ENCODE measurements at places on chromosomes 3 and 15.
A peak's percentile ranks its signal among the peaks of the same experiment; 100 is the strongest.

DNA sequence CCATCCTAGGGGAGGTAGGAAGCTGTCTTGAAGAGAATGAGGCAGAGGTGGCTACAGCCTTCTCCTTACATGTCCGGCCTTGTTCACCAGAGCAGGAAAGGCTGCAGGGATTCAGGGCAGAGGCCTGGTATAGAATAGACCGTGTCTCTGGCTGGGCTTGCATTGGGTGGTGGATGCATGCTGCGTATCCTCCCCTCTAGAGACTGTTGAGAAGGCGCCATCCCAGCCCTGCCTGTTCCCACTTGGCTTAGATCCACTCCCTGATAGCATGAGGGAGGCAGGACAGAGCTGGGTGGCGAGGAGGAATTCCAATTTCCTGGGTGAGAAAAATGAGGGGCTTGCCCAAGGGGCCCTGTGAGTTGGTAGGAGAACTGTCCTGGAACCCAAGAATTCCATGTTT lies 57.5 kb downstream of the CORO2B start:
- DNase-seq: no peak
- H3K4me1 ChIP-seq: peaks cover 62% of the 10 kb centered on the region
- no peak overlapping the region for H3K27ac ChIP-seq
- H3K4me3 ChIP-seq: no peak overlapping the region
- H3K27me3 ChIP-seq: no peaks in the 10 kb centered on the region

DNA sequence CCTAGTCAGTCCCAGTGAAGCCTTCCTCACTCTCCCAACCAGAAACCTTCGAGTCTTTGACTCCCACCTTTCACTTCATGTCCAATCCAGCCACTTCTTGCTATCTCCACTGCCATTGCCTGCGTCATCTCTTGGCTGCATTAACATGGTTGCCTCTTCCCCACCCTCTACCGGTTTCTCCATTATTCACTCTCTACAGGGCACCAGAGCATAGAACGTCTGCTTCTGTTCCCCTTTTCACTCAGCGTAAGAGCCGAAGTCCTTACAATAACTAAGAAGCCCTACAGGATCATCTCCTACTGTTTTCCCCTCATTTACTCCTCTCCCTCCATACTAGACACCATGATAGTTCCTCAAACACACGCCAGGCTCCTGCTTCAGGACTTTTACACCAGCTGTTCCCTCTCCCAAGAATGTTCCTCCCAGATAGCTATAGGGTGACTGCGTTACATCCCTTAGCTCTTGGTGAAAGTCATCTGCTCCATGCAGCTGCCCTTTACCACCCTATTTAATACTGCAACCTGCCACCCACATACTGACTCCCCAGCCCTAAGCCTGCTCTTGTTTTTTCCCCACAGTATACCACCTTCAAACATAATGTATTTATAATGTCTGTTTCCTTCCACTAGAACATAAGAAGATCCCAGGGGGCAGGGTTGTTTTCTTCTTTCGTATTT lies 30.9 kb downstream of the RCN2 start:
- H3K27ac ChIP-seq: no peak overlapping the region
- DNase-seq: no peak
- H3K27me3 ChIP-seq: peaks cover 16% of the 10 kb centered on the region
- H3K36me3 ChIP-seq: no peaks in the 10 kb centered on the region

DNA sequence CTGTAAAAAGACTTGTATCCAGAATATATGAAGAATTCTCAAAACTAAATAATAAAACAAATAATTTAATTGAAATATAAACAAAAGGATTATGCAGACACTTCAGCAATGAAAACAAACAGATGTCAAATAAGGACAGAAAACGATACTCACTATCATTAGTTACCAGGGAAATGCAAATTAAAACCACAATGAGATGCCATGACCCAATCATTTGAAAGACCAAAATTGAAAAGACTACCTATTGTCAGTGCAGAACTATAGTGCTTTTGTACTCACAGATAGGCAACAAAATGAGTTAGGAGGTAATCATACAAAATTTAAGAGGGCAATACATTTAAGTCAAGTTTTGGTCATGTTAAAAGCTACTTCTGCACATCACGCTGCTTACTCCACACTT lies 31.6 kb upstream of the OR5K4 start:
- H3K27me3 ChIP-seq: no peaks in the 10 kb centered on the region
- H3K4me3 ChIP-seq: no peak overlapping the region
- no peak for DNase-seq
- H3K36me3 ChIP-seq: no peaks in the 10 kb centered on the region
- H3K4me1 ChIP-seq: no peaks in the 10 kb centered on the region

GRCh38 chr3:191721390-191721861 lies 260.5 kb downstream of the PYDC2 start:
- no peaks in the 10 kb centered on the region for H3K4me1 ChIP-seq
- no peaks in the 10 kb centered on the region for H3K36me3 ChIP-seq
- H3K4me3 ChIP-seq: no peak overlapping the region

- no peak overlapping the region for H3K4me3 ChIP-seq
- no peak overlapping the region for H3K27ac ChIP-seq
- peaks cover 17% of the 10 kb centered on the region for H3K4me1 ChIP-seq
- DNase-seq: no peak
- H3K27me3 ChIP-seq: peaks cover 5% of the 10 kb centered on the region
These were observed 1.5 kb upstream of the ISLR start for GRCh38 chr15:74171965-74172541.

DNA sequence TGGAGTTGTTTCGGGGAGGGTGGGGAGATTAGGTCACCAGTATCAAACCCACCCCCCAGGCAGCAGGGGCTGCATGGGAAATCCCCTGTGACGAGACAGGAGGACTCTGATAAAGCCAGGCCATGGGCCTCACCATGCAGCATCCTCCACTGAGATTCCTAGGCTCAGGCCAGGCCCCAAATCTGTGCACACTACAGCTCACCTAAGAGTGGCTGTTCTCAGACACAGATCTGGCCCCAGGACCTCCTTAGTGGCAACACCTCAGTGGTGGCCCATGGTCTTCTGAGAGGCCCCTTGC lies 29.0 kb downstream of the PXYLP1 start:
- DNase-seq: no peak
- no peaks in the 10 kb centered on the region for H3K36me3 ChIP-seq
- H3K27ac ChIP-seq: no peak overlapping the region
- no peak overlapping the region for H3K4me3 ChIP-seq
- H3K27me3 ChIP-seq: no peaks in the 10 kb centered on the region

DNA sequence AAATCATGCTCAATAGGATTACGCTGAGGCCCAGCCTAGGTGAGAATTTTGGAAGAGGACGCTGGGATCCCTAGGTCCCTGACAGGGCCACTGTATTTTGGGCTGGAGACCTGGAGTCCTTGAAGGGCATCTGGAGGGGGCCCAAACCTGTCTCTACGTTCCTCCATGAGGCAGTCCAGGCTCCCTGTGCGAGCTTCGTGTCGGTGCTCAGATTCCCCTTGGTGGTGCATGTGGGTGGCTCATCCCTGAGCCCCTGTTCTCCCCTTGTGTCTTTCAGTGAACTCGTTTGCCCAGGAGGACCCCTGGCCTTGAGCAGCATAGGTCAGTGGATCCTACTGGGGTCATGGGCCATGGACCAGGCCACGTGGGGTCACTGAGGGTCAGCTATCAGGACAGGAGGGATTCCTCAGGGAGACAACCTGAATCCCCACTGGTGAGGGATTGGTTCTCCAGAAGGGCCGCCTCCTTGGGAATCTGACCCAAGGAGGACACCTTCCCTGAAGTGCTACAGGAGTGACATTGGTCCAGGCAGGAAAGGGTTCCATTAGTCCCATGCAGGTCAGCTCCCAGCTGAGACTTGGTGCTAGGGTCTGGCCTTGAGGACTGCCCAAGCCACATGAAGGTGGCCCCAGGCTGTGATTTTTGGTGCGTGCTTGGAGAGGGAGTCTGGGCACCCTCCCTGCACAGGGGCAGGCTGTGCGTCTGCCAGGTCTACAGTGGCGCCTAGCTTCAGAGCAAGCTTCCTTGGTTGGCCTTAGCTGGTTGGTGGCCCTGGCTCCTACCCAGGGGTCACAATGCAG lies 229.8 kb downstream of the SNRPN start:
- no peaks in the 10 kb centered on the region for H3K4me1 ChIP-seq
- H3K4me3 ChIP-seq: no peak overlapping the region
- no peak for DNase-seq
- no peak overlapping the region for H3K27ac ChIP-seq
- no peaks in the 10 kb centered on the region for H3K27me3 ChIP-seq

GRCh38 chr15:60471314-60471713 lies 7.6 kb downstream of the ICE2 start:
- DNase-seq: no peak
- peaks cover 2% of the 10 kb centered on the region for H3K36me3 ChIP-seq
- no peak overlapping the region for H3K4me3 ChIP-seq
- H3K27ac ChIP-seq: no peak overlapping the region
- no peaks in the 10 kb centered on the region for H3K4me1 ChIP-seq

- no peak overlapping the region for H3K27ac ChIP-seq
- H3K36me3 ChIP-seq: no peaks in the 10 kb centered on the region
- no peaks in the 10 kb centered on the region for H3K27me3 ChIP-seq
- DNase-seq: no peak
- no peak overlapping the region for H3K4me3 ChIP-seq
- H3K4me1 ChIP-seq: no peaks in the 10 kb centered on the region
These were observed 3.6 kb upstream of the CHRM5 start for GRCh38 chr15:33964665-33965040.

DNA sequence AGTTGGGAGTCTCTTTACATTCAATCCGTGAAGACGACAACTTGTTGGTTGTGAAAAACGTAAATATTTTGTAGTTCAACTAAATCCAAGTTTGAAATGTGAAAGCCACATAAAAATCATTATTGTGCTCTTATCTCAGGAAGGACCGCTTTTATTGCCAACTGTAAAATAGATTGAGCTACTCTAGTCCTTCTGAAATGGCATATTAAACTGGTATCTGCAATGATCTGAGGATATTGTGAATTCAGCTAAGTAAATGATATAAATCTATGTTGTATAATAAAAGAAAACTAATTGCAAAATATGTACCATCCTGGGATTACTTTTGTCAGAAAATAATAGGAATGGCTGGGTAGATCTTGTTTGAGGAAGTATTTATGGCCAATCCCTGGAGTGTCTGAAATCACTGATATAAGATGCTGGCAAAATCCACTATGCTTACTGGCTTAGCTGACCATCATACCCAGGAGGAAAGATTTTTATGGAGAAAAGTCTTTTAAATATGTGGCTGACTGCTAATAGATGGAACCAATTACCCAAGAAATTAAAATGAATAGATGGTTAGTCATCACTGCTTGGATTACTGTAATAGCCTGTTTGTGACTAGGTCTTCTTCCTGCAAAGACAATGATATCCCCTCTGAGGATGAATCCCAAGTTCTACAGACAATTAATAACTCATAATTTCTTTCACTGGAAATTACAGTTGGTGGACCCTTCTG lies 191.8 kb downstream of the SEMA6D start:
- no peak overlapping the region for H3K4me3 ChIP-seq
- no peaks in the 10 kb centered on the region for H3K36me3 ChIP-seq
- no peaks in the 10 kb centered on the region for H3K27me3 ChIP-seq

GRCh38 chr3:3053974-3054373 lies 56.2 kb downstream of the IL5RA start:
- no peaks in the 10 kb centered on the region for H3K4me1 ChIP-seq
- no peaks in the 10 kb centered on the region for H3K27me3 ChIP-seq
- no peak overlapping the region for H3K4me3 ChIP-seq
- no peaks in the 10 kb centered on the region for H3K36me3 ChIP-seq

- H3K36me3 ChIP-seq: no peaks in the 10 kb centered on the region
- H3K4me3 ChIP-seq: peak overlapping the region; percentile 79
- H3K27me3 ChIP-seq: no peaks in the 10 kb centered on the region
- no peak overlapping the region for H3K27ac ChIP-seq
These were observed 9.8 kb upstream of the SLC9C1 start for GRCh38 chr3:112303764-112304325.

GRCh38 chr15:47773143-47773542 lies 55.8 kb downstream of the SEMA6D start:
- H3K27me3 ChIP-seq: no peaks in the 10 kb centered on the region
- H3K36me3 ChIP-seq: peaks cover 2% of the 10 kb centered on the region
- no peaks in the 10 kb centered on the region for H3K4me1 ChIP-seq
- peak; percentile 5 for DNase-seq
- H3K4me3 ChIP-seq: no peak overlapping the region

- DNase-seq: no peak
- H3K27ac ChIP-seq: no peak overlapping the region
- H3K4me3 ChIP-seq: no peak overlapping the region
- H3K36me3 ChIP-seq: peaks cover 9% of the 10 kb centered on the region
- no peaks in the 10 kb centered on the region for H3K27me3 ChIP-seq
- H3K4me1 ChIP-seq: peaks cover 5% of the 10 kb centered on the region
These were observed 41.1 kb downstream of the CCK start for GRCh38 chr3:42224658-42225421.

DNA sequence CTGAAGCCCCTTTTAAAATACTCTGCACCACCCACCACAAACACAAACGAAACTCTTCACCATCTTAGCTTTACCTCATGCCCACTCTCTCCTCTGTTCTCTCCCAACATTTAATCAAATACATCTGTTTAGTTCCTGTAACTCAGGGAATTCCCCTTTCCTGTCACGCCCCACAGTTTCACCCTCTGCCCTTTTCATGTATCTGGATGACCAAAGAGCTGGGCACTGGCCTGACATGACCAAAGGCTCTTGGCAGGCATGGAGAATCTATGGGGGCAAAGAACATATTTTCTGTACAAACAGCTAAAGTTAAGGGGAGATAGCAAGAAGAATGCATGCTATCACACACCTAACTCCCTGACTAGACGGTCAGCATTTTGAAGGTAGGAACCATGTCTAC lies 270.0 kb downstream of the TBL1XR1 start:
- no peaks in the 10 kb centered on the region for H3K36me3 ChIP-seq
- H3K27me3 ChIP-seq: no peaks in the 10 kb centered on the region
- H3K4me1 ChIP-seq: no peaks in the 10 kb centered on the region
- H3K27ac ChIP-seq: no peak overlapping the region

- H3K4me3 ChIP-seq: no peak overlapping the region
- H3K36me3 ChIP-seq: no peaks in the 10 kb centered on the region
- peak; percentile 88 for DNase-seq
- H3K27me3 ChIP-seq: no peaks in the 10 kb centered on the region
These were observed 563.5 kb upstream of the TBL1XR1 start for GRCh38 chr3:177760803-177761202.

DNA sequence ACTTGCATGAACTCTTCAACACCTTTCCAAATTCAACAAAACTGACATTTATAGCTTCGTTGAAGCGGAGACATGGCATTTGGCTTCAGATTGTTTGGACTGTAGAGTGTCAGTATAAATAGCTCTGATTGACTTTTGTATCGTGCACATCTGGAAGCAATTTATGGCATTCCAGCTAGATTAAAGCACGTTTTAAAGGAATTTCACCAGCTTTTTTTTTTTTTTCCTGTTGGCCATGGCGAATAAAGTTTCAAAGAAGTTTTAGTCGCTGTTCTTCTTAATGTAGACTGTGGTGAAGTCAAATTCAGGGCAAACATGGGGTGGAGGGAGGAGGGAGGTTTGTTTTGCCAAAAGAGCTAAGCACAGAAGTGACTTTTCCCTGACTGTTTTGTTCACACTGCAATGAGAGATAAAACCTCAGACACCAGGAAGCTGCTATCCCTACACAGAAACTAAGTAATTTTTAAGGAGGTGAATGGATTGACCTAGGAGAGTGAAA lies 391.0 kb upstream of the RARB start:
- peaks cover 12% of the 10 kb centered on the region for H3K4me1 ChIP-seq
- H3K36me3 ChIP-seq: no peaks in the 10 kb centered on the region
- peak overlapping the region; percentile 6 for H3K27ac ChIP-seq
- H3K4me3 ChIP-seq: no peak overlapping the region

- no peaks in the 10 kb centered on the region for H3K36me3 ChIP-seq
- H3K4me1 ChIP-seq: peaks cover 27% of the 10 kb centered on the region
- H3K4me3 ChIP-seq: no peak overlapping the region
- H3K27me3 ChIP-seq: no peaks in the 10 kb centered on the region
These were observed 71.4 kb downstream of the KLF13 start for GRCh38 chr15:31397851-31398661.

All from fibroblast of lung (primary cell).